ENCODE measurements at places on chromosomes 7 and 10. TPM values are rescaled to one million over a fixed set of nuclear protein-coding genes. Genes with fewer than 3 reads are reported as not detected.

- ATAC-seq, result no peak
These were observed 85.6 kb upstream of the SHH start for GRCh38 chr7:155897758-155898386.

DNA sequence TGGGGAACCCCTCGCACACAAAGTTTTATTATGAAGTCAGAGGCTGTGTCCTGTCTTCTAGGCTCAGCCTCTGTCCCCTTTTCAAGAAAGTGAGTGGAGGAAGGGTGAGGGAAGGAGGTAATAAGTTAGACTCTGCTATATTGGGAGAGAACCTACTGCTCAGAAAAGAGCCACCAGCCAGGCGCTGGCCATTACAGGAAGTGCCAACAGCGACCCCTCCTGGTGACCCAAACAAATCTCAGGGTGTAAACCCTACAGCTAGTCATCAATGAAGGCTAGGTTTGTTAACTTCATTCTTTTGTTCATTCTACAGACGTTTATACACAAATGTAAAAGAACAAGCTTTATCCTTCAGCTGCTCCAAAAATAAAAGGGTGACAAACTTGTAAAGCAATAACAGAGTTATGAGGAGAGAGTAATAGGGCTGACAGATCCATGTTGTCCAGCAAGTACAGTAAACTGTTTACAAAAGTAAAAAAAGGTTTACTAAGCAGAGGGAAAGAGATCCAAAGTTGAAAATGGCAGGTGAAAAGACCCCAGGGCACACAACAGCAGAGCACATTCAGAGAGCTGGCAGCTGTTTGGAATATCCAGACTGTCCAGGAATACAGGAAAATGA is 82.7 kb downstream of the FAM204A start:
- ATAC-seq, result peak; percentile 57

- peak; percentile 87 for ATAC-seq
These were observed 143.8 kb downstream of the TPST1 start for GRCh38 chr7:66348959-66349358.

GRCh38 chr7:74231232-74231590 is 21.4 kb downstream of the LAT2 start:
- ATAC-seq, result no peak

DNA sequence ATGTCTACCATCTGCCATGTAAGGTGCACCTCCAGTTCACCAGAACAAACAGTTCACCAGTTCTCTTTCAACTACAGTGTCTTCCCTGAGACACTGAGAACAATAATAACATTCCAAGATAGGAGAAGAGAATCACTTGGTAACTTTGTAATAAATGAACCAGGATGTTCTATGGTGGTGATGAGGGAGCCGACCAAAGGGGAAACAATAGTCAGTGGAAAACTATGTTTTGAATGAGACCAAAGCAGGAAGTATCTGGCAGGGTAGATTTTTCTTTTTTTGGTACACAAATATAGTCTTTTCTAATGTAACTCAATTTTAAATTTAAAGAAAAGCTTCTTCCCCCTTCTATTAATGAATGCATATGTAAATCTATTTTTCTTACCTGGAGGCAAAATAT is 20.0 kb downstream of the HYAL4 start:
- ATAC-seq, result no peak

GRCh38 chr10:124369986-124370385 is 48.7 kb downstream of the OAT start:
- no peak for ATAC-seq

DNA sequence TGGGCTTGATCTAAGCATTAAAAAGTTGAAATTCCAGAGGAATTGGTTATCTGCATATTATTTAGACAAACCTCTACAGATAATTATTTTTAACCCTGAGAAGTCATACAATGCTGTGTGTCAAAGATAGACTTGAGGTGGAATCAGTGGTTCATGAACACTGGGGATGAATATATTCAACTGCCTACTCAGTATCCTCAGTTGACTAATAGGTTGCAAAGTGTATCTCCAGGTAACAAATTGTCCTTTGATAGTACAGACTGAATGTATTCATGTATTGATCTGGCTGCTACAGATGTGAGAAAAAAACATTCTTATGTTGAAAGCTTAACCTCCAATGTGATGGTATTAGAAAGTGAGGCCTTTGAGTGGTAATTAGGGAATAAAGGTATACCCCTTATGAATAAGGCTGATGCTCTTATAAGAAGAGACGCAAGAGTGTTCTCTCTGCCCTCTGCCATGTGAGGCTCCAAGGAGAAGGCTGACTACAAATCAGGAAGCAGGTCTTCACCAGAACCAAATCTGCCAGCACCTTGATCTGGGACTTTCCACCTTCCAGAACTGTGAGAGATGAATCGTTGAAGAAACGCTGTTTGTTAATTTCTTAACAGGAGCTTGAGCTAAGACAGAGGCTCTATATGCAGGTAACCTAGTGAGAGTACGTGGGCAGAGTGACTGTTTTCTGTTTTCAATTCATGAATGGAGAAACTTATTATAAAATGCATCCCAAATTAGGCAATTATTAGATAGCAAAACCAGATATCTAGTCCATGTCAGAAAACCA is 7.5 kb downstream of the MRPL32 start:
- no peak for ATAC-seq

- ATAC-seq, result peak; percentile 34
These were observed 147.1 kb downstream of the RGS10 start for GRCh38 chr10:119395280-119396007.

DNA sequence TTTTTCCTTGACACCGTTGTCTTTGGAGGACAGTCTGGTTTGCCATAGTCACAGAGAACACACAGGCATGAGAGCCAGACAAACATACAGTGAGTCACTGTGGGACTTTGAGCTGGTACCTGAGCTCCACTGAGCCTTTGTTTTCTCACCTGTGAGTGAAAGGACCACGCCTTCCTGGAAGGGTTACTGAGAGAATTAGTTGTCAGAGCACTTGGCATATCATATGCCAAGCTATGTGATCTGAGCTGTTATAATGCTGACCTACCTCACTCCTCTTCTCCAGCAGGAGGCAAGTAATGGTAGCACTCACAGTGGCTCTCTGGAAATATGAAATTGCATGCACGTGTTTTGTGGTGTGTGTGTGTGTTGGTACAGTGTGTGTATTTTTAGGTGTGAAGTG is 59.7 kb downstream of the CXCL12 start:
- peak; percentile 99 for ATAC-seq

DNA sequence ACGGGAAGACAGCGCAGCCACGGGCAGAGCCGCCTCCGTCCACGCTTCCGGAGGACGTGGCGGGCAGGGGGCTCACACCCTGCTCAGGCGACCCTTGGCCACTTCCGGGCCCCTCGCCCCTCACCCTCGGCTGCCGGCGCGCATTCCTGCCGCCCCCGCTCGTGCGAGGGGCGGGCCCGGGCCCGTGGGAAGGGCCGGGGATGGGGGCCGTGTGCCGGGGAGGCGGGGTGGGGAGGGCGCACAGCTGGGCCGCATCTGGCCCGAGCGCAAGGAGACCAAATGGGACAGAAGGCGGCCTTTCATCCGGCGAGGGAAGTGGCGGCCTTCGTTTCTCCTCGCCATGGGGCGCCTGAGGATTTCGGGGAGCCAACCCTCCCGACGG is 846 bp upstream of the LFNG start:
- no peak for ATAC-seq

DNA sequence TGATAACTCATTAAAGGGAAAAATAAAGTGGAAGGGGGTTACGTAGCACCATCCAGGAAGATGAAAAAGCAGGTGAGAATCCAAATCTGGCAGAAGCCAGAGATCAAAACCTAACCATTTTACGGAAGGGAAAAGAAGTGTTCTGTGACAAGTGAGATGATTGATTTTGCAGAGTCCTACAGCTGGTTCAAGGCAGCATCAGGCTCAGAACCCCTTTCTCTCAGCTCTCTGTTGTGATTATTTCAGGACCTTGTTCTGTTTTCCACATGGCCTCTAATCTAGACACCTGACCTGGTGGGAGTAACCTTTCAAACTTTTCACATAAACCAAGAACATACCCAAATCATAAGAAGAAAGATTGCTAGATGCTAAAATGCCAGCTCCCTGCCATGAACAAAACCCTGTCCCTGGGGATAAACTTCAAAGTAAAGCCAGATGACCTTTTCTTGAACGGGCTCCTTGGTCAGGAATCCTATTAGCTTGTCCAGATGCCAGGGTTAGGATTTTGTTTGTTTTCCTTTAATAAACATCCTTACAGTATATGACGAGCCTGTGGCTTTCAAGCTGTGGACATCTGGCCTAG is 5.9 kb downstream of the DUSP5 start:
- no peak for ATAC-seq

DNA sequence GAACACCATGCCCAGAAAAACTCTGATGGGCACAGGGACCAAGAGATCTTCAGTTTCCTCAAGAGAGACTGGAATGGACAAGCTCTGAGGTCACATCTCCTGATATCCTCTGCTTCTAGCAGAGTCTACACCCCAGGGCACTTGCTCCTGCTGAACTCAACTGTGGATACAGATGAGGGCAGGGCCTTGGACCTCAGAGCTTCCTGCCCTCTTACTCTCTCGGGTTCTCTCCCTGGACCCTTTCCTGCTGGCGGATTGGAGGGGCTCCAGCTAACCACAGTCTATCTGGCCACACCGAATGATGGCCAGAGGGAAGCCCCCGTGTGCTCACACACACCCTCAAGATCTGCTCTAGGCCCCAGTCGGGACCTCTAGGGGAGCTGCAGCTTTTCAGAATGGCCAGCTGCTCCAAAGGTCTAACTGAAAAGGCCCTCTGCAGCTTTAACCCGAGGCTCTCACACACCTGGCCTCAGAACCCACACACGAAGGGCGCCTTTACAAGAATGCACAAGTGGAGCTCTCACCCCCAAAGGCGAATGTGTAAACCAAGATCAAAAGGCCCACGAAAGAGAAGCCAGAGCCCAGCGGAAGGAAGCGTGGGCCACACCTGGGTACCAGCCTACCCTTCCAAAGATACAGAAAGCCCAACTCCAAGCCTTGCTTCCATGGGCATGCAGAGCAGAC is 65.5 kb downstream of the FAM53B start:
- ATAC-seq, result no peak

DNA sequence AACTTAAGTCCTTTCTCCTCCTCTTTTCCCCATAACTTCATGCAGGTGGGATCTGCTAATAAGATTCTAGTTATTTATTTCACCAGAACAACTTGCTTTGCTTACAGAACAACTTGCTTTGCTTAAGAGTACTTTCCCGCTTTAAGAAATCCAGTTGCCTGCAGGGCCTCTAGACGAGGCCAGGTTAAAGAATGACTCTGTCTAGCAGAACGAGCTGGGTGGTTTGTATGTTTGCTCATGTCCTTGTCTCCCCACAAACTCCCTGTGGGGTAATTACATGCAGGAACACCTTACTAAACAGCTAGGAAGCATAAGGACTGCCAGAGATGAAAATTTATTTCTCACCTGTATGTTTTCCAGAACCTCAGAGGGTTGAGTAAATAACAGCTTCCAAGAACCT is 8.8 kb upstream of the FZD8 start:
- no peak for ATAC-seq

- ATAC-seq, result no peak
These were observed 51.7 kb downstream of the ADCY1 start for GRCh38 chr7:45625714-45626440.

DNA sequence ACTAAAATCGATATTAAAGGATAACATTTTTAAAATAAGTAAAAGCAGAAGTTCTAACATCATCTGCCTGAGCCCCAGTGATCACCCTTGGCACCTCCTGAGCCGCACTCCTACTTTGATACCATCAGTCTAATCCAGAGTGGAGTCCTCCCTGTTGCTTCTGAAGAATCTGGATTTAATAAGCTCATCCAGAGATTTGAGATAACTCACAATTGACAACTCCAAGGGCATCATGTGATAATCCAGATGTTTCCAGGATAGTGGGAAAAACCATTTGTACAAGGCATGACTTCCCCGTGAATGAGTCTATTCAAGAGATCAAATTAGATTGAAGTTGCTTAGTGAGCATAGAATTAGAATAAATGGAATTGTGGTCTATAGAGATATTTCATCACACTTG is 475.8 kb upstream of the C7orf33 start:
- ATAC-seq, result no peak

- no peak for ATAC-seq
These were observed 33.1 kb downstream of the GSTO2 start for GRCh38 chr10:104301907-104302690.

DNA sequence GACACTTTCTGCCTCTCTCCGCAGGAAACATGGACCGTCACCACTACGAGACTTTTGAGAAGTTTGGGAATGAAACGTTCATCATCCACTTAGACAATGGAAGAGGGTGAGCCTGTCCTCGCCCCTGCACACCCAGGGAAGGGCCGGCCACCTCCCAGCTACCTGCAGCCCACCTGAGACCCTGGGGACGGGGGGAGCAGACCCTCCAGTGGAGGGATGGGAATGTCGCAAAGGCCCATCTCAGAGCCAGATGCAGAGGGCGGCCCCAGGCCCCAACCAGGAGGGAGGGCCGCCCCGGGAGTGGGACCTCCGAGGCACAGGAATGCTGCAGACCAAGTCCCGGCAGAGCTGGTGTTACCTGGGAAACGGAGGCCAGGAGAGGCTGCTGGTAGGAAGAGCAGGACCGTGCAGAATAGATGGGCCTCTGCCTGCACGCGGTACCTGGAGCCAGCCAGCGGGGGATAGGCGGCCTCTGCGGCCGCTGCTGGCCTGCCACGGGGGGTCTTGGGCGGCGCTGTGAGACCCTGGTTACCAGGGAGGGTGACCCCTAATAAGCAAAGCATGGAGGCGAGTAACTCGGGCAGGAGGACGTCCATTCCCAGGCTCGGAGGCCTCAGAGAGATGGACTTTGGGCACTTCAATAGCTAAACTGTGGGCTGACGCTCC is 32.9 kb upstream of the FOXL3 start:
- ATAC-seq, result no peak

DNA sequence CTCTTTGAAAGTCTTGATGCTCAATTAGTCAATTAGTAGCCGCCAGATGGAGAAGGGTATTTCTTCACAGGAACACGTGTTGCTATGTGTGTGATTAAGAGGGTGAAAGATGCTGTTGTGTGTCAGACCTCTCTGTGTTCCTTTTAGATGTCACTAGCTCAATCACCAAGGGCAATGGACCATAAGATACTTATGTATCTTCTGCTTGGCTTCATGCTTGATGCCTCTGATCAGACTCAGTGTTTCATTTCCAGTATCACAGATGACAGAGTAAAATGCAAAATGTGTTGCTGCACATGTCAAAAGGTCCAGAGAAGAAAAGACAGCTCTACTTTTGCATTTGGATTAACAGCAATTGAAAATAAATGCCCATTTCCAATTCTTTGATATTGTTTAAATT is 865.9 kb downstream of the CNTNAP2 start:
- no peak for ATAC-seq

DNA sequence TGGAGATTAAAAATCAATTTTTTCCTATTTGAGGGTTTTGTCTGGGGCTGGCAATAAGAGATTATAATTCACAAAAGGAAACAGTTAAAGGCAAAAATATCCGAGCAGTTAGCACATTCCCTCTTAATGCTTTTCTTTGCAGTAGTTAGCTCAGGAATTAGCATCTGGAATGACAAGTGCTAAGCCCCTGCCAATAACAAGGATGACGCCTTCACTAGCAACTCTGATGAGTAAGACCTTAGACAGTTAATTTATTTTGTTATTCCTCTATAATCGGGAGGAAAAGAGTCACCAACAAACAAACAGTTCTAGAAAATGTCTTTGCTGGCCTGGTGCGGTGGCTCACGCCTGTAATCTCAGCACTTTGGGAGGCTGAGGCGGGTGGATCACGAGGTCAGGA is 151.3 kb downstream of the TRIL start:
- no peak for ATAC-seq

HOXA2 gene
- 1.1 TPM for total RNA-seq

ZNF487 gene
- total RNA-seq, result 2.9 TPM

RARRES2 gene
- 7.5 TPM for total RNA-seq

DGKB gene
- 0.08 TPM for total RNA-seq

SRI gene
- 73.1 TPM for total RNA-seq

DYNC1I1 gene
- total RNA-seq, result 7.4 TPM

CFAP69 gene
- total RNA-seq, result 1.1 TPM

TWNK gene
- 5.7 TPM for total RNA-seq

GPC2 gene
- total RNA-seq, result 0.20 TPM

SPDYE1 gene
- not detected for total RNA-seq

TRUB1 gene
- 13.6 TPM for total RNA-seq
